B cell (primary cell): ENCODE measurements at places on chromosomes 5 and 9. TPM values are rescaled to one million over a fixed set of nuclear protein-coding genes. Genes with fewer than 3 reads are reported as not detected.

The DTWD2 gene
- 6.0 and 6.3 TPM in 2 replicates for total RNA-seq

The FGFR4 gene
- total RNA-seq = 1.2 and 1.5 TPM in 2 replicates

DNA sequence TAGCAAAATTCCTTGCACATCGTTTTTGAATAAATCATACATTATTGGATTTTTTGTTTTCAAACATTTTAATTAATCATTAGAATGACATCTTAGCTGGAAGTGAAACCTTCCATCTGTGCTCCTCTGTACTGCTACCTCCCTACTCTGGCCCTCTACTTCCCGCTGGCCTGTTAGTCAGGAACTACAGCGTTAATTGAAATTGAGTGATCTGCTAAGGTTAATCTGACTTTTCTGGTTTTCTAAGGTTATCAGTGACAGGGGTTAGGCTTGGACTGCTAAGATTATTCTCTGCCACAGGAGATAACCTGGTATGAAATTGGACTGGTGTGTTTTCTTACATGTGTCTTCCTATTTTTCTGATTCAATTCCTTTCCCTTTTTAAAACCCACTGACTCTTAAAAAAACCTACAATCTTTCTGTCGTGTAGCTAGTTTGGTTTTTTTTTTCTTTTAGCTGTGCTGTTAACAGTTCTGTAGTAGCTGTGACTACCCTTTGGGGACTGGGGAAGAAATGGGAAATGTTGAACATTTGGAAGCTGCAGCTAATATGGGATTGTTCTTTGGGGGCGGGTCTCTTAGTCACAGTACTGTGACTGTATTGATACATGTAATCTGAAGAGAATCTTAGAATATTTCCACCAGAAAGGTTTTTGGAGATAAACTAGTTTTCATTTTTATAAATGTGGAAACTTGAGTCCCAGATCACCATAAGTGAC is 4.6 kb downstream of the KIF2A start:
- peaks cover 18% of the 10 kb centered on the region for H3K4me1 ChIP-seq
- H3K4me3 ChIP-seq = no peak overlapping the region
- no peak overlapping the region for H3K27ac ChIP-seq
- no peaks in the 10 kb centered on the region for H3K36me3 ChIP-seq
- H3K27me3 ChIP-seq = no peaks in the 10 kb centered on the region
- no peak for DNase-seq

- DNase-seq = no peak
- no peaks in the 10 kb centered on the region for H3K4me1 ChIP-seq
- H3K27ac ChIP-seq = no peak overlapping the region
- no peaks in the 10 kb centered on the region for H3K36me3 ChIP-seq
These were observed 383.5 kb downstream of the TLE4 start for GRCh38 chr9:79955300-79955699.

The C5orf15 gene
- total RNA-seq = 27.4 and 28.2 TPM in 2 replicates

DNA sequence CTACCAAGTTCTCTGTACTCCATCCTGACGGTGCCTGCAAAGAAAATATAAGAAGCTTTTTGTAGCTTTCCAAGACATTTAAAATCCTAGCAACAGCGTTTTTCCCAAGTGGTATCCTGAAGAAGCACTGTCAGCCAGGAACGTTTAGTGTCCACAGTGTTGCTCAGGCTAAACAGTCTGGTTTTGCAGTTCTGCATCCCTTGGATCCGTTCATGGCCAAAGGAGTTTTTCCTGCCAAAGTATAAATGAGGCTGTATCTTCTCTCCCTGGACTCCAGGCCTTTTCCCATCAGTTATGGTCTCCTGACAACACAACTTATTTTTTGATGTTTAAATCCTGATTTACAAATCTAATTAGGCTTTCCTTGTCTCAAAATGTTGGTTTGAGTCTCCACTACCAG is 925.8 kb downstream of the TLE1 start:
- no peak for DNase-seq
- no peaks in the 10 kb centered on the region for H3K4me1 ChIP-seq
- H3K27me3 ChIP-seq = no peaks in the 10 kb centered on the region
- no peak overlapping the region for H3K27ac ChIP-seq
- no peak overlapping the region for H3K4me3 ChIP-seq

GRCh38 chr5:154031937-154032489 is 6.7 kb downstream of the FAM114A2 start:
- H3K4me1 ChIP-seq = no peaks in the 10 kb centered on the region
- peaks cover 1% of the 10 kb centered on the region for H3K36me3 ChIP-seq
- no peak overlapping the region for H3K4me3 ChIP-seq
- DNase-seq = no peak
- H3K27me3 ChIP-seq = no peaks in the 10 kb centered on the region
- no peak overlapping the region for H3K27ac ChIP-seq

- no peaks in the 10 kb centered on the region for H3K36me3 ChIP-seq
- H3K27me3 ChIP-seq = no peaks in the 10 kb centered on the region
- no peak for DNase-seq
These were observed 33.7 kb upstream of the ZFYVE16 start for GRCh38 chr5:80374188-80374587.

DNA sequence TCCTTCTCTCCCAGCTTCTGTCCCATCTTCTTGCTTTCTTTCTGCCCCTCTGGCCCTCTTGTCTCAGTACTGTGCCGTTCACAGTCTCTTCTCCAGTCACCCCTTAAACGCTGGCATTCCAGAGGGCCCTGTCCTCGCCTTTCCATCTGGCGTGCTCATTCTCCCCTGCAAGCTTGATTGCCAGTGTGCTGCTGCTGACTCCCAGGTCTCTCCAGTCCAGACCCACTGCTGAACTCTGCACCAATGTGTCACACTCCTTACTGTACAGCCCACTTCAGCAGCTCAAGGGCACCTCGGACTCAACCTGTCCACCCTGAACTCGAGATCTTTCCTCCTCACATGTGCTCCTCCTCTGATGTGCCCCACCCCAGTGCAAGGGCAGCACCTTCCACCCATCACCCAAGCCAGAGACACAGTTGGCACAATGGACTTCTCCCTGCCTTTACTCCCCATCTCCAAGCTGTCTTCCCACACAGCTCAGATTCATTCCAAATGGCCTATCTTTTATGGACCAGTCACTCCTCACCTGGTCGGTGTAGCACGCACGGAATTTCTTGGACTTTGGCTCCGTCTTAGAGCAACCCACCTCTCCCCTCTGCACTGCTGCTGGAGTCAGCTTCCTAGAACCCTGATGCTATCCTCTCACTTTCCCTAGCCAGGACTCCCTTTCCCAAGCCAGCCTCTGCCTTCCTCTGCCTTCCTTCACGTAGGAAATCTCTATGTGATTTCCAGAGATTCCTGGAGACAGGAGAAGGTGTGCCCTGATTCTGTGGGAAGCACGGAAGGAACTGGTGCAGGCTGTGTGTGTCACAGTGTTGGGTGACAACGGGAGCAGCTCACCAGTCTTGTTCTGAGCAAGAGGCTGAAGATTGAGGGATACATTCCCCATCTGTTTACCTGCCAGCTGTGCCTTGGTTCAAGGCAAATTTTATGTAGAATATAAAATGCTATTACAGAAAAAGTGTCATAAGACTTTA is 26.0 kb upstream of the SLC2A8 start:
- H3K27ac ChIP-seq = no peak overlapping the region
- DNase-seq = no peak
- H3K4me3 ChIP-seq = no peak overlapping the region
- H3K27me3 ChIP-seq = no peaks in the 10 kb centered on the region
- no peaks in the 10 kb centered on the region for H3K36me3 ChIP-seq

DNA sequence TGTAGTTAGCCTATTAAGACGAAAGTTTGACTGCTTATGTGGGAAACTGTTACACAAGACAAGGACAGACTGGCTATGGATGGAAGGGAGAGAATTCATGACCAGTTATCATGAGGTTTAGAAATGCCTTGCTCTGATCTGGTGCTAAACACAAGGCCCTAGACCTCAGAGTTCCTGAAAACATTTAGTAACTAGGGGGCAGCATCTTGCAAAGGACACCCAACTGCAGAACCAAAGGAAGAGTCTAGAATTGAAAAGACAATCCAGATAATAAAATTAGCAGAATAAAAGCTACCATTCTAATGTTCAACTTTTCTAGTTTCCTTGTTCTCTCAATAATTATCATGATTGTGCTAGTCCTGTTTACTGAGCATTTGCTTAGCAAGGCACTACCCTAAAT is 130.5 kb upstream of the GPR151 start:
- no peaks in the 10 kb centered on the region for H3K36me3 ChIP-seq
- DNase-seq = no peak
- H3K27ac ChIP-seq = no peak overlapping the region
- H3K4me1 ChIP-seq = no peaks in the 10 kb centered on the region

The CDX1 gene
- total RNA-seq = not detected in 2 replicates

- H3K4me3 ChIP-seq = no peak overlapping the region
- H3K27me3 ChIP-seq = peaks cover 4% of the 10 kb centered on the region
- no peaks in the 10 kb centered on the region for H3K36me3 ChIP-seq
- peaks cover 5% of the 10 kb centered on the region for H3K4me1 ChIP-seq
- DNase-seq = peak; percentile 40
- no peak overlapping the region for H3K27ac ChIP-seq
These were observed 122.6 kb downstream of the APBA1 start for GRCh38 chr9:69549310-69550202.

GRCh38 chr9:97514531-97514930 is 13.1 kb downstream of the TMOD1 start:
- DNase-seq = no peak
- no peaks in the 10 kb centered on the region for H3K4me1 ChIP-seq
- H3K27me3 ChIP-seq = peaks cover 3% of the 10 kb centered on the region
- no peak overlapping the region for H3K27ac ChIP-seq
- no peaks in the 10 kb centered on the region for H3K36me3 ChIP-seq

The HARS1 gene
- total RNA-seq = 60.5 and 65.6 TPM in 2 replicates

The ADCY2 gene
- total RNA-seq = not detected in 2 replicates

DNA sequence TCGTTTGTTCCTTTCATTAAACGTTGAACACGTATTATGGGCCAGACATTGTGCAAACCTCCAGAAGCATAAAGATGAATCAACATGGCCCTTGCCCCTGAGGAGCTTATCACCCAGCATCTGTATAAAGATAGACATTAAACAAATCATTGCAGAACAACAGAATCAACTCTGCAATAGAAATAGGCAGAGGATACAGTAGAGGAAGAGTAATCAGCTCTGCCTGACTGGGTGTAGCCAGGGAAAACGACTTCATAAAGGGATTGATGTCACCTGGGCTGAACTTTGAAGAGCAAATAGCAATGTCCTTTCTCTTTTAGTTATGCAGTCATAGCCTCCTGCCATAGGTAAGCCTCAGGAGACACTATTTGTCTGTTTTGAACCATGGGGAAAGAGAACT is 13.4 kb downstream of the RGS7BP start:
- no peaks in the 10 kb centered on the region for H3K4me1 ChIP-seq
- no peak overlapping the region for H3K4me3 ChIP-seq
